ENCODE measurements at places on chromosomes 4 and X.

- H3K27me3 ChIP-seq, result no peaks in the 10 kb centered on the region
- H3K27ac ChIP-seq, result peak overlapping the region; percentile 72
- H3K4me1 ChIP-seq, result no peaks in the 10 kb centered on the region
- H3K4me3 ChIP-seq, result peak overlapping the region; percentile 95
- no peak for DNase-seq
- peaks cover 3% of the 10 kb centered on the region for H3K36me3 ChIP-seq
These were observed 869 bp downstream of the TMEM184C start for GRCh38 chr4:147617841-147618691.

GRCh38 chr4:48450740-48451139 lies 32.4 kb upstream of the SLC10A4 start:
- no peak overlapping the region for H3K4me3 ChIP-seq
- no peak for DNase-seq
- no peaks in the 10 kb centered on the region for H3K4me1 ChIP-seq
- no peak overlapping the region for H3K27ac ChIP-seq

GRCh38 chr4:147678796-147679549 lies 5.0 kb downstream of the PRMT9 start:
- no peaks in the 10 kb centered on the region for H3K4me1 ChIP-seq
- no peaks in the 10 kb centered on the region for H3K27me3 ChIP-seq
- H3K4me3 ChIP-seq, result no peak overlapping the region
- no peak overlapping the region for H3K27ac ChIP-seq

DNA sequence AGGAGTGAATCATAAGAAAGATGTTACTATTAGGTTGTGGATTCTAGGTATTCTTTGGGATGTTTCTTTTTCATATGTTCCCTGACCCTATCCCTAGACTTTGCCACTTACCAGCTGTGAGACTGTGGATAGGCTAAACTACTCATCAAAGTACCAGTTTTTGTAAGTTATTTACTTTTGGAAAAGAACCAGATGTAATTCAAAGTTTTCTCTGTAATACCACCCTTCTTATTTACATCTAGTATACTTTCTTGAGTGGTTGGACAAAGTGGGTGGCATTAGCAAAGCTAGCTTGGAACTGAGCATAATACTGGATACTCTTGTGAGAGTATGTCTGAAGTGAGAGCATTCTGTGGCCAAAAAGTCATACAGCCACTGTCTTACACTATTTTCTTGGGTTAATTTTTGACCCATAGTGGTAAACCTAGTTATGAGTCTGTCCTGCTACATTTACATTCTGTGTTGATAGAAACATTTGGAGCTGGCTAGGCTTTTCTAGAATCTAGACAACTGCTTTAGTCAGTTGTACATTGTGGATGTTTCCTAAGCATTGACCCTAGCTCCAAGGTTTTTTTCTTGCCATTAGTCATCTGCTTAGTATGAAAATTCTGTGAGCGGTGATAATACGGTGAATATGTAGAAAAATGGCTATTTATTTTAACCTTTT lies 41.7 kb downstream of the KDM6A start:
- no peak overlapping the region for H3K4me3 ChIP-seq
- no peaks in the 10 kb centered on the region for H3K27me3 ChIP-seq
- DNase-seq, result no peak
- no peak overlapping the region for H3K27ac ChIP-seq
- peaks cover 14% of the 10 kb centered on the region for H3K4me1 ChIP-seq

GRCh38 chr4:87895964-87896621 lies 63.3 kb downstream of the MEPE start:
- peak; percentile 8 for DNase-seq
- H3K27ac ChIP-seq, result no peak overlapping the region
- H3K27me3 ChIP-seq, result no peaks in the 10 kb centered on the region
- no peaks in the 10 kb centered on the region for H3K36me3 ChIP-seq

- no peaks in the 10 kb centered on the region for H3K36me3 ChIP-seq
- no peak for DNase-seq
- H3K4me1 ChIP-seq, result no peaks in the 10 kb centered on the region
- H3K27ac ChIP-seq, result no peak overlapping the region
- no peaks in the 10 kb centered on the region for H3K27me3 ChIP-seq
These were observed 633.7 kb upstream of the HTR2C start for GRCh38 chrX:113950081-113950678.

GRCh38 chr4:98937986-98938720 lies 9.2 kb upstream of the EIF4E start:
- DNase-seq, result no peak
- H3K4me1 ChIP-seq, result no peaks in the 10 kb centered on the region
- H3K27ac ChIP-seq, result no peak overlapping the region
- no peaks in the 10 kb centered on the region for H3K36me3 ChIP-seq
- no peak overlapping the region for H3K4me3 ChIP-seq
